ENCODE measurements at places on chromosomes 1 and 21.

DNA sequence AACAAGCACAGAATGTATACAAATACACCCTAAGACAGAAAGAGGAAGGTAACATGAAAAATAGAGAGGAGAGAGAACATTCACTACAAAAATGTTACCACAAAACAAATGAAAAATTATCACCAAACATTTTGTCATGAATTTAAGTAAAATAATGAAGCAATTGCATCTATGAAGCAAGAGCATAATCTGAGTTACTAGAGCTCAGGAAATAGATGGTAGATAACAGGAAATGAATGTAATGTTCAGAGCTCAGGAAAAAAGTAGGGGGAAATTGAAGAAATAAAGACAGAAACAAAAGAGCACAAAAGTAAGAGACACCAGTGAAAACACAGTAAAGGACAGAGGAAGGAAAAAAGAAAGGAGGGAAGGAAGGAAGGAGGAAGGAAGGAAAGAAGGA lies 19.4 kb downstream of the SEC16B start:
- no peak for DNase-seq

- DNase-seq = peak; percentile 34
Measured at GRCh38 chr1:150150133-150151021, 661 bp downstream of the PLEKHO1 start.

GRCh38 chr1:185996211-185996610 lies 262.0 kb downstream of the HMCN1 start:
- no peak for DNase-seq

- no peak for DNase-seq
Measured at GRCh38 chr1:41498804-41499203, 14.3 kb upstream of the EDN2 start.

- DNase-seq = no peak
Measured at GRCh38 chr1:55990007-55990406, 589.4 kb downstream of the PLPP3 start.

GRCh38 chr1:223260712-223261111 lies 103.3 kb downstream of the SUSD4 start:
- DNase-seq = no peak

Measured in progenitor cell of endocrine pancreas (in vitro differentiated cells).